ENCODE measurements at places on chromosomes 6 and 20.

- DNase-seq, result no peak
Observed at GRCh38 chr6:56311061-56311460, 63.7 kb upstream of the COL21A1 start.

GRCh38 chr6:15522856-15523529, 139.8 kb downstream of the DTNBP1 start:
- DNase-seq, result no peak

GRCh38 chr6:111441678-111442243, 41.3 kb downstream of the REV3L start:
- no peak for DNase-seq

DNA sequence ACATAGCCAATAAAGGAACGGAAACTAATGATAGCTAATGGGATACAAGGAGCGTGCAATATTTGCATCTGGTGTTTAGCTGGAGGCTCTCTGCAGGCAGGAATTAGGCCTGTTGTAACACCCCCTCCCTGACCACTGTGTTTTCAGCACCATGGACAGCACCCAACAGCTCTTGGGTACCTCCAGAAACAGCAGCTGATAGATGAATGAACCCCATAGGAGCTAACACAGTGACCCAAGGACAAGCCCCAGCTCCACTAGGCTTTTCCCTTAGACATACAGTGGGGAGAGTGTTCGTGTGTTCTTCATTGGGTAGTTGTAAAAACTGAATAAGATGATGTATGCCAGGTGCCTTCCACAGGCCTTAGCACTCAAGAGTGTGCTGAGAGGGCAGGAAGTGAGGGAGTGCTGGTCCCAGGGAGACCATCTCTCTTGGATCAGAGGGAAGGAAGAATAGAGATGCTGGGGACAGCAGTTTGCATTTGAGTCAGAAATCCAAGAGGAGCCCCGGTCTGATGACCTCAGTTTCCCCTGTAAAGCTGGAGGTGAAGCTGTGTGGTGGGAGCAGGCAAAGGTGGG, 161.3 kb downstream of the PHACTR3 start:
- DNase-seq, result no peak

GRCh38 chr6:56516003-56516402, 126.7 kb downstream of the DST start:
- no peak for DNase-seq

DNA sequence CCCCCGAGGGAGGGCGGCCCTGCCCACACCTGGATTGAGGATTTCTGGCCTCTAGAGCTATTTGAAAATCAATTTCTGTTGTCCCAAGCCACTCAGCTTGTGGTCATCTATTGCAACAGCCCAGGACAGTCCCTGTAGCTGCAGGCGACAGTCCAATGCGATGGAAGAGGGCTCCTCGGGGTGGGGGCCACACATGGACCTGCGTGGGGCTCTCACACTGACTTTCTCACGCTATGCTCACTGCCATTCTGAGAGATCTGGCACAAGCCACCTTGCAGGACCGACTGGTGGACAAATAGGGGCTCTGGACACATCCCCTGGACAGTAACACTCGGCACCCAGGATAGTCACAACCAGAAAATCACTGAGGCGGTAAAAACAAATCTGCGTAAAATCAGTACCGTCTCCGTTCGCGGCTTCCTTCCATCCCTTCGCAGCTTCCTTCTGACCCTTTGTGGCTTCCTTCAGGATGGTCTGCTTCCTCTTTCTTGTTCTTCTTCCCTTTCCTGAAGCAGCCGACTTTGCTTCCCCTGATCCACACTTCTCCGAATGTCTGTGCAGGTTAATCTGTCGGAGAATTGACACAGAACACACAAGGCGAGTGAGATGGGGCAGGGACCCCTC, 21.8 kb downstream of the CTCFL start:
- DNase-seq, result no peak

DNA sequence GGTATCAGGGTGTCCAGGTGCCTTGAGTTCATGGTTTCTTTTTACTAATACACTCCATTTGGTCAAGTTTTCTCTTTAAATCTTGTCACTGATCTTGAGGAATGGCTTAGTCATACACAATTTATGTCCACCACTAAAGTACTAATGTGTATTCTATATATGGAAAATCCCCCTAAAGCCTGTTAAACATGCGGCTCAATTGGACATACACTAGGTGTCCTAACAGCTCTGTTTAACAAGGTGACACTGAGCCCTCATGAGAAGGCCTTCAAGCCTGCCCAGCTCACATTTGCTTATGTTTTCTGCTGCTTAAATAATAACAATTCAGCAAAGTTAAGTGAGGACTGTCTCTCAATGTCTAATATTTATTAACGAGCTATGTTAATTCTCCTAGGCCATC, 31.5 kb downstream of the PDE7B start:
- no peak for DNase-seq

DNA sequence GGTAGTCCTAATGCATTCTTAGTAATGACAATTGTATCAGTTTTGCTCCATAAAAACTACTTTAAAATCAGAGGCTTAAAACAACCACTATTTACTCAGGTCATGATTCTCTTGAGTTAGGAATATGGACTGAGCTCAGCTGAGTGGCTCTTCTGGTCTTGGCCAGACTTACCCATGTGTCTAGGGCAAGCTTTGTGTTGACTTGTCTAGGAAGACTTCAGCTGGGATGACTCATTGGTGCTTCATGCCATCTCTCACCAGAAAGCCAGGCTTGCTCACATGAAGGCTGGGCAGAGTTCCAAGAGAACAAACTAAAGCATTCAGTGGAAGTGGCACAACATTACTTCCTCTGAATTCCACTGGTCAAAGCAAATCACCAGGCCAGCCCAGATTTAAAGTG, 155.3 kb downstream of the DHX35 start:
- no peak for DNase-seq

DNA sequence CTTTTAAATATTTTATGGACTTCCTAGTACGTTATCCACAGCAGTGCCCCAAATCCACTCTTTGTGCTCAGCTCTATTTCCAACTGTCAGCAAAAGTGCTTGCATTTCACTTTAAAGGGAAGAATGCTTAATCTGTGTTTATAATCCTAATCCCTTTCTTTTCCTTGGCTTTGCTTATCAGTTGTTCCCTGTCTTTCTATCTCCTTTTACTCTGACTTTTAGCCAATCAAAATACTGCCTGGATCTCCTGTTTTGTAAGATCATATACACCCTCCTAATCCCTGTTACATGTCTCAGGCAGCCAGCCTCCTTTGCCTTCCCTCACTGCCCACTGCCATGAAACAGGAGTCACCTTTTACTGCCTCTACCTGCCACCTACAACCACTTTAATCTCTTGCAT, 102.9 kb downstream of the AIG1 start:
- DNase-seq, result no peak

GRCh38 chr6:43033496-43034189, 12.2 kb downstream of the RRP36 start:
- DNase-seq, result no peak

DNA sequence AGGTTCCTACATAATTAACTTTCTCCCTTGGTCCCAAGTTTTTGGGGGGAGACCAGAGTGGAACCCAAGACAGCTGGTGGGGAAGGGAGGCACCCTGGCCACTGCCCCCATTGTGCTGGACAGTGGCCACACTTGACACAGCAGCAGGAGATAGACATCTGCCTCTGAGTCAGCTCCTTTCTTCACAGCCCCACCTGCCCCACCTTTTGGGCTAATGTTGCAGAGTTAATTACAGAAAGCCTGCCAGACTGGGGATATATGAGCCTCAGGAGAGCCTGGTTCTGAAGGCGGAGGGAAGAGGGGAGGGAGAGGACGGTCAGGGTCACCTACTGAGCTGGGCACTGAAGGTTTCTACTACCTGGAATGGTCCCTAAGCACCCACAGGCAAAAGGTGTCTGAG, 50.6 kb downstream of the MAFB start:
- no peak for DNase-seq

DNA sequence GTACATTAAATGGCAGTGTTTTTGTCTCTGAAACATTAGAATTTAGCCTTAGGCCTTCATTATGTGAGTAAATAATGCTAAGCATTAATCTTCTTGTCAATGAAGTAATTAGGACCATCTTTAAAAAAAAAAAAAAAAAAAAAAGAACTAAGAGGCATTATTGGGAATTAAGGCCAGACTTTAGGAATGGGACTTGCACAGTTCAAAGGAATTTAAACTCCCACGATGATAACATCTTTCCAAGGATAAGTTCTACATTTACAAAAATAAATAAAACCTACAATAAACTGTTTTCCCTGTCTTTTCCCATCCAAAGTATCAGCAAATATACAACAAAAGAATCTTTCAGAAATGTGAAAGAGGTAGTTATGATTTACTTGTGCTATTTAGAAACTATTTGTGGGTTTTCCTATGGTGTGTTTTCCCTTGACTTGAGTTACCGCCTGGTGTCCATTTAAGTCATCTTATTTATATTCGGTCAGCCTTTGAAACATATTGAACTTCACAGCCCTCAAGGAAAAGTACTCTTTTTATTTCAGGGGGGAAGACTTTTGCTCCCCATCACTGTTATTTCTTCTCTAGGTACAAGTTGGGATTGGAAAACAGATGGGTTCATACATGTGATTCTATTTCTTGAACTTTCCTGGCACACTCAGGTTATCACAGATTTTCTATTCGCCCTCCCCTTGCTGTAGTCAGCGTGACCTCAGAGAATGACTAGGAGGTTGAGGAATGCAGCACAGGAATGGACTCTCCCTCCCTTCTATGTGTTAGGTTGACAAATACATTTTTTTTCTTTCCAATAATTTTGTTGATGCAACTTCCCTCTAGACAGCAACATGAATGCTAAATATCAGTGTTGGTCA, 13.6 kb downstream of the STMND1 start:
- no peak for DNase-seq

- DNase-seq, result peak; percentile 16
Observed at GRCh38 chr6:134437376-134437775, 119.5 kb upstream of the SGK1 start.

GRCh38 chr20:56014998-56015397, 9.7 kb upstream of the CBLN4 start:
- no peak for DNase-seq

- no peak for DNase-seq
Observed at GRCh38 chr6:138161088-138161337, 726 bp upstream of the ARFGEF3 start.

GRCh38 chr20:33984182-33984719, 9.5 kb upstream of the RALY start:
- DNase-seq, result no peak

DNA sequence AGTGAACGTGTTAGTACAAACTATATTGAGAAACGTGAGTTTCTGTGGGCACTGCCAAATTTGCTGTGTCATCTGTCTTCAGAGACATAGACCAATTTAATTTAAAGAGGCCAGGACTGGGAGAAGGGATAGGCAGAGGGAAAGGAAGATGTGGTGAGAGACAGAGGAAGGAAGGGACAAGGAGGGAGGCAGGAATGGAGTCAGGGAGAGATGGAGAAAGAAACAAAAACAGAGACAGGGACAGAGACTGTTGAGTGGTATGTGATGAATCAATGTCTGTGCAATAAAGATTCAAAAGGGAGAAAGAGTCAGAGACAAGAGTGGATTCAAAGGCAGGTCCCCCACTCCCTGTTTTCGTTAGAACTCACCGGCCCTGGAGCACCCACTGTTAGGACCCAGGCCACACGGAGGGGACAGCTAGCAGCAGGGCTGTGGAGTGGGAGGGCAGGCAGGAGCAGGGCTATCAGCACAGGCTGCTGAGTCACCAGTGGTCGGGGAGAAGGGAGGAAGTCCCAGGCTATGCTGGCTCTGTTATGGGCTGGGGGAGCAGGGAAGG, 51.6 kb upstream of the CHD6 start:
- DNase-seq, result no peak

GRCh38 chr20:37072293-37073196, 23.3 kb downstream of the RBL1 start:
- no peak for DNase-seq

- no peak for DNase-seq
Observed at GRCh38 chr6:15343490-15344191, 97.8 kb downstream of the JARID2 start.
